ENCODE measurements at places on chromosomes 2 and 18. TPM values are rescaled to one million over a fixed set of nuclear protein-coding genes. Genes with fewer than 3 reads are reported as not detected.

RAPGEF4 gene
- total RNA-seq, result 7.5 TPM

LAMA3 gene
- total RNA-seq, result 5.3 TPM

- peak overlapping the region; percentile 58 for H3K27ac ChIP-seq
- peaks cover 47% of the 10 kb centered on the region for H3K4me1 ChIP-seq
- H3K36me3 ChIP-seq, result no peaks in the 10 kb centered on the region
- no peak for DNase-seq
- no peak overlapping the region for H3K4me3 ChIP-seq
Observed at GRCh38 chr2:70828914-70829824, 6.4 kb downstream of the CD207 start.

DNA sequence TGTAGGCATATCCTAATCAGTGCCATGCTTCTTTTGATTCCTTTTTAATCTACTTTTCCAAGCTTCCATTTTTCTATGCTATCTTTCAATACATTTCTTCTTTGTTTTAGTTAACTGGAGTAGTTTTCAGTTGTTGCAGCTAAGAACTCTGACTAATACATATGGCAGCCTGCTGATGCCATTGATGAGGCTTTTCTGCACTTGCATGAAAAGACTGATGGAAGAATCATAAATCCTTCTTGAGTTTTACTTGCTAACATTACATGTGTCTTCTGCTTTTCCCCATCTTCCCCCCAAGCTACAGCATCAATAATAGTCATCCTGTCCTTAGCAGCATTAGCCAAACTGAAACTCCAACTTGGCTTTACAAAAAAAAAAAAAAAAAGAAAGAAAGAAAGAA is 203.3 kb downstream of the LRP1B start:
- no peak overlapping the region for H3K4me3 ChIP-seq
- no peaks in the 10 kb centered on the region for H3K27me3 ChIP-seq
- no peak for DNase-seq
- no peak overlapping the region for H3K27ac ChIP-seq

GRCh38 chr2:57877811-57878170 is 168.8 kb upstream of the VRK2 start:
- no peak overlapping the region for H3K27ac ChIP-seq
- H3K27me3 ChIP-seq, result no peaks in the 10 kb centered on the region
- H3K4me1 ChIP-seq, result no peaks in the 10 kb centered on the region
- H3K4me3 ChIP-seq, result no peak overlapping the region

DNA sequence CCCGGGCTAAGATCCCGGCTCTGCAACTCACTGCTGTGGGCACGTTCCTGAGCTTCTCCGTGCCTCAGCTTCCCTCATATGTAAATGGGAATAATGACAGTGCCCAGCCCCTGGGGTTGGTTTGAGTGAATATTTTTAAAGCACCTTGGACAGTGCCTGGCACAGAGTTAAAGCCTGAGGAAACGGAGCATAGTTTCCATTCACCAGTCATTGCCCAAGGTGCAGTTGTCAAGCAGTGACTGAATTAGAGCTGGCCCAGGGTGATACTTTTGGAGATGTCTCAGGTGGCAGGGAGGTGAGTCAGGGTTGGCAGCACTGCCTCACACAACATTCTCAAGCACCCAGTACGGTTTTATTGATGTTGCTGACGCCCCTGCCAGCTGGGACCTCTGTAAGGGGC is 12.2 kb downstream of the TMEM177 start:
- no peak overlapping the region for H3K27ac ChIP-seq
- no peak overlapping the region for H3K4me3 ChIP-seq
- DNase-seq, result no peak
- H3K36me3 ChIP-seq, result no peaks in the 10 kb centered on the region
- no peaks in the 10 kb centered on the region for H3K27me3 ChIP-seq

- no peak overlapping the region for H3K4me3 ChIP-seq
- no peaks in the 10 kb centered on the region for H3K36me3 ChIP-seq
- DNase-seq, result no peak
- no peak overlapping the region for H3K27ac ChIP-seq
- H3K4me1 ChIP-seq, result no peaks in the 10 kb centered on the region
- no peaks in the 10 kb centered on the region for H3K27me3 ChIP-seq
Observed at GRCh38 chr18:38695559-38696280, 1130.1 kb upstream of the CELF4 start.

Data from heart right ventricle (tissue), 16 donors.